Neural progenitor cell (in vitro differentiated cells): ENCODE measurements at places on chromosomes 16 and 17.
A peak's percentile ranks its signal among the peaks of the same experiment; 100 is the strongest.

DNA sequence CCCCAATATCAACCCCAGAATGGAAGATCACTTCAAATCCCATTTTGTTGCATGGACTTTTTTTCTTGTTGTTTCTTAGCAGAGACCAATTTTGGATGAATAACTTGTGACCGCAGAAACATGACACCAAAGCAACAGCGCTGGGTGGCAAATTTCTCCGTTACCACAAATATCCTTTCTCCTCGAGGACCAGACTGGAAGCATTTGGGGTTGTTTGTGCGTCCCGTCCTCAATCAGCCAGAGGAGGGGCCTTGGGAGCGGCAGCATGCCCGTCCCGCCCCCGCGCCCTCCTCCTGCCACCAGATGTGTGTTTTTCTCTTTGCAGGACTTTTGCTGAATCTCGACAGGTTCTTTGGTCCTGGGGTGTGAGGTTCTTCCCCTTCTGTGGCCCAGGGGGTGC lies 282.5 kb upstream of the FOXF1 start:
- H3K27ac ChIP-seq: no peak overlapping the region
- H3K36me3 ChIP-seq: no peaks in the 10 kb centered on the region
- peaks cover 3% of the 10 kb centered on the region for H3K27me3 ChIP-seq
- peaks cover 3% of the 10 kb centered on the region for H3K4me1 ChIP-seq

- H3K4me3 ChIP-seq: peak within 1 kb of the TSS; percentile 63
- H3K4me1 ChIP-seq: peaks cover 42% of the 10 kb centered on the region
- DNase-seq: peak; percentile 94
- H3K27me3 ChIP-seq: no peaks in the 10 kb centered on the region
- H3K27ac ChIP-seq: no peak within 1 kb of the TSS
Measured at GRCh38 chr17:39197380-39198185, at the start of gene CACNB1. Gene CACNB1, minus strand, starts transcription at chr17:39197669. Its CDS starts 174 bp downstream, at chr17:39197495.

GRCh38 chr17:82892899-82893565 lies 53.2 kb upstream of the ZNF750 start:
- H3K36me3 ChIP-seq: no peaks in the 10 kb centered on the region
- no peaks in the 10 kb centered on the region for H3K4me1 ChIP-seq
- no peak overlapping the region for H3K27ac ChIP-seq
- H3K27me3 ChIP-seq: no peaks in the 10 kb centered on the region
- DNase-seq: no peak

DNA sequence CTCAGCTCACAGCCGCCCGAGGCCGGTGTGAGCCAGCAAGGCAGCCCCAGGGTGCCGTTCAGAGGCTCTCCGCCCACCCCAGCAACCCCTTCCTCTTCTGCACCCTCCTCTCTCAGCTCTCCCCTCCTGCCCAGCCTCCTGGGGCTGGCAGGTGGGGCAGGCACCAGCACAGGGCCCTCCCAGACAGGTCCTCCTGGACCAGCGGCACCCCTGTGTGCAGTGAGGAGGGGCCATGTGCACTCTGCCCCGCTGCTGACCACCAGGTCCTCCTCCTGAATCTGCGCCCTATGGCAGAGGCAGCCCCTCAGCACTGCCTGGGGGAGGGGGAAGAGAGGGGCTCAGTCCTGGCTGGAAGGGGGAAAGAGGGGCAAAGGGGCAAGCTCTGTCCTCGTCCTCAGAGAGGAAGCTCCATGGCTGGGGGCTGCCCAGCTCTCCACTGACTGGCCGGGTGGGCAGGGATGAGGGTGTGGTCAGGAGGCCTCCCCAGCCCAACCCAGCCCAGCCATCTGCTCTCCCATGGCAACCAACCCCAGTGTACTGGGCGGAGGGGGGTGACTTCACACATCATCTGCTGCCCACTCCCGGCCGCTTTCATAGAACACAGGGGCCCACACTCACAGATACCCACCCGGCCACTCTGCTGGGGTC lies 5.4 kb upstream of the BCAR1 start:
- peak; percentile 67 for DNase-seq
- H3K36me3 ChIP-seq: no peaks in the 10 kb centered on the region
- no peak overlapping the region for H3K4me3 ChIP-seq
- peaks cover 40% of the 10 kb centered on the region for H3K4me1 ChIP-seq
- no peaks in the 10 kb centered on the region for H3K27me3 ChIP-seq
- no peak overlapping the region for H3K27ac ChIP-seq

- no peak overlapping the region for H3K27ac ChIP-seq
- peaks cover 17% of the 10 kb centered on the region for H3K4me1 ChIP-seq
- no peak overlapping the region for H3K4me3 ChIP-seq
- no peaks in the 10 kb centered on the region for H3K27me3 ChIP-seq
- no peak for DNase-seq
Measured at GRCh38 chr17:20214794-20215193, 205.6 kb downstream of the SPECC1 start.

DNA sequence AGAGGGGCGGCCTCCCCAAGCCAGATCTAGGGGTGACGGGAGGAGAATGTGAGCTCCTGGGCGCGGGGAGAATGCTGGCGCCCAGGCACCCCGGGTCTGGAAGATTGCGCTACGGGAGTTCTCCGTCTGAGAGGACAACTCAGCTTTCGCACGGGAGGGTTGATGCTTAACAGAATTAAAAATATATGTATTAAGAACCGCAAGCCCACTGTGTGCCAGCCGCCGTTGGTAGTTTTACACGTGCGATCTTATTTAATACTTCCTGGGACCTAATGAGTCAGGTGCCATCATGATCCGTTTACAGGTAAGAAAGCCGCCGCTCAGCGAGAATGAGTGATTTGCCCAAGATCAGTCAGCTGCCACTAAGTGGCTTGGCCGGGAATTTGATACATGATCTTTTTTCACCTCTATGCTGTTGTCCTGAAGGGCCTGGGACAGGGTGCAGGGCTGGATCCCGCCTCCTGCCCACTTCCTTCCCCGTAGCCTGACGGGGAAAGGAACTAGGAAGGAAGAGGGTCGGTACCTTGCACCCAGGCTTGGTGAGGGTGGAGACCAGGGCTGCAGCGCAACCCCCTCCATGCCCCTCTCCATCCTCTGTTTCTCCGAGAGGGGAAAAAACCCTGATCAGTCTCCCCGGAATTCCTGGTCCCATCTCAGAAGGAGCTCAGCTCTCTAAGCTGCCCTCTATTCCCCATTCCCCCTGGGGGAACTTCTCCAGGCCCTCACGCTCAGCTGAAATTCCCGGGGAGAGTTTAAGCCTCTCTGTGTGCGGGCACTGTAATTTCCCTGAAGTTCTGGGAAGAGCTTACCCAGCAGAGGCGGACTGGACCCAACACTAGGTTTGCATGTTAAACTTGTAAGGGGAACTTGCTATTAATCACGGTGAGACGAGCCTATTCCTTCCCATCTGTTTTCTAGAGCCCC lies 983 bp downstream of the VAT1L start:
- H3K27ac ChIP-seq: no peak overlapping the region
- DNase-seq: peak; percentile 51
- H3K4me3 ChIP-seq: peak overlapping the region; percentile 90
- no peaks in the 10 kb centered on the region for H3K36me3 ChIP-seq

GRCh38 chr16:27149986-27150385 lies 53.3 kb upstream of the KDM8 start:
- H3K27ac ChIP-seq: no peak overlapping the region
- H3K27me3 ChIP-seq: no peaks in the 10 kb centered on the region
- H3K4me1 ChIP-seq: peaks cover 9% of the 10 kb centered on the region
- no peak overlapping the region for H3K4me3 ChIP-seq

- no peaks in the 10 kb centered on the region for H3K36me3 ChIP-seq
- H3K27me3 ChIP-seq: peaks cover 100% of the 10 kb centered on the region
- H3K4me1 ChIP-seq: no peaks in the 10 kb centered on the region
- DNase-seq: no peak
- H3K4me3 ChIP-seq: no peak overlapping the region
- no peak overlapping the region for H3K27ac ChIP-seq
Measured at GRCh38 chr17:48704361-48705248, 17.7 kb downstream of the PRAC1 start.
